ENCODE measurements at places on chromosomes 4 and X.

DNA sequence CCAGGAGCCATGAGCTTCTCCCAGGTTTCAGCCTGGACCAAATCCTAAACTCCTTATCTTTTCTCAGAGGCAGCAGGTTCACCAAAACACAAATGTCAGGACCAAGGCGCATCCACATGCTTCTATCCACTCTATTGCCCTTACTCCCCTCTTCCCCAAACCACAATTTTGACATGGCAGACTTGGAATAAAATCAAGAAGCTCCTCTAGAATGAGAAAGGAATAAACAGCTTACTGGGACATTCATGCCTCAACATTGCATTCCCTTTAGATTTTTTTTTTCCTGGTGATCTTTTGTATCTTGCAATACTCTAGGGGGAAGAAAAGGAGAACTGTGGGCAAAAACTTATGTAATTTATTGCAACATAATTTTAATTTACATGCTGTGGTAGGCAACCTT, 119.1 kb downstream of the TSPAN5 start:
- peak; percentile 26 for DNase-seq

DNA sequence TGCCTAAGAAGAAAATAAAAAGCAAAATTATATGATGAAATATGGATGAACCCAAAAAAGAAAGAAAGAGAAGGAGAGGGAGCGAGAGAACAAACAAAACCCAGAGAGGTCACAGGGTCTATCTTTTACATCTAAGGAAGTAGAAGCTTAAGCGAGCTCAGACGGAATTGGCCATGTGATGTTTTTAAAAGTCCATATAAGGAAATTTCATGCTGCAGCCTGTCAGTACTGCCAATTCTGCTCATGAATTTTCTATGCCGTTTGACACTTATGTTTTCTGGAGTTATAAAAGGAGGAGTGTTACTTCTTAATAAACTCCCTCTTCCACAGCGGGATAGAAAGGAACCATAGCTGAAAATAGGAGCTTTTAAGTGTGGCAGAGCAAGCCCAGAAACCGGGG, 32.9 kb upstream of the DCX start:
- peak; percentile 1 for DNase-seq

DNA sequence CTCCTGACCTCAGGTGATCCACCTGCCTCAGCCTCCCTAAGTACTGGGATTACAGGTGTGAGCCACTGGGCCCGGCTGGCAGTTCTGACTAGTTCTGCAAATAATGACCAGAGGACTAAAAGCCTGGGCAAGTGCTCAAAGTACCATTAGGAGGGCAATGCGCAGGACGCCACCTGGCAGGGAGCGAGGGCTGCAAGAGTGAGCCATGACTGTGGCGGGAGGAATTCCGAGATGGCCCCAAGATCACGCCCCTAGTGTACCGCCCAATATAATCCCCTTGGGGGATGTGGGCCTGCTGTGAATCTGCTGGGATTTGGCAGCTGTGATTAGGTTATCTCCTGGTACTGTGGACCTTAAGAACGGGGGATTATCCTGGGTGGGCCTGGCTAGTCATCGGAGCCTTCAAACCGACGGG, 26.2 kb upstream of the GPR78 start:
- no peak for DNase-seq

DNA sequence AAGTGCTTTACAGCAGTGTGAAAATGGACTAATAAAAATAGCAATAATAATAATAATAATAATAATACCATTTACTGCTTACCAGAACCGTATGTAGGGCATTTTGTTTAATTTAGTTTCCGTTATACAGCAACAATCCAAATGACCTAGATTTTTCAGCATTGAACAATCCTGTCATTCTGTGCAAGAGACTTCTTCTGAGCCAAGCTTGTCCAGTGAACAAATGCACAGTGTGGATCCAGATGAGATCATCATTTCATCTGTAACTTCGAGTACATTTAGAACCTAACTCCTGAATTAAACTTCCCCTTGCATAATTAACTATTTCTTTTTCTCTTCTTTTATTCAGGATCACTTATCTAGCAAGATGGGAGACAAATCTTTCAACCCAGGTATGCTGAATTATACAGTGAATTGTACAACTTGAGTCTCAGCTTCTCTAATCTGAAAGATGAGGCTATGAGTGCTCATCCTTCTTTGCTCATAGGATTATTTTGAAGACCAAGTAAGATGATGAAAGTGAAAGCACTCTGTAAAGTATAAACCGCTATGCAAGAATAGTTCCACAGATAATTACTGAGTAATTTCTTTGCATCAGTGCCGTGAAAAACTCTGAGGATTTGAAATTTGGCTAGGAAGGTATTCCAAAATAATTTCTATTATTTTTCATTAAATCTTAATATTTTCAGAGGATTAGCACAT, 6.6 kb downstream of the CLNK start:
- no peak for DNase-seq

GRCh38 chr4:155305619-155306018, 71.1 kb downstream of the MAP9 start:
- DNase-seq = no peak

GRCh38 chr4:89765966-89766365, 71.0 kb downstream of the SNCA start:
- no peak for DNase-seq

DNA sequence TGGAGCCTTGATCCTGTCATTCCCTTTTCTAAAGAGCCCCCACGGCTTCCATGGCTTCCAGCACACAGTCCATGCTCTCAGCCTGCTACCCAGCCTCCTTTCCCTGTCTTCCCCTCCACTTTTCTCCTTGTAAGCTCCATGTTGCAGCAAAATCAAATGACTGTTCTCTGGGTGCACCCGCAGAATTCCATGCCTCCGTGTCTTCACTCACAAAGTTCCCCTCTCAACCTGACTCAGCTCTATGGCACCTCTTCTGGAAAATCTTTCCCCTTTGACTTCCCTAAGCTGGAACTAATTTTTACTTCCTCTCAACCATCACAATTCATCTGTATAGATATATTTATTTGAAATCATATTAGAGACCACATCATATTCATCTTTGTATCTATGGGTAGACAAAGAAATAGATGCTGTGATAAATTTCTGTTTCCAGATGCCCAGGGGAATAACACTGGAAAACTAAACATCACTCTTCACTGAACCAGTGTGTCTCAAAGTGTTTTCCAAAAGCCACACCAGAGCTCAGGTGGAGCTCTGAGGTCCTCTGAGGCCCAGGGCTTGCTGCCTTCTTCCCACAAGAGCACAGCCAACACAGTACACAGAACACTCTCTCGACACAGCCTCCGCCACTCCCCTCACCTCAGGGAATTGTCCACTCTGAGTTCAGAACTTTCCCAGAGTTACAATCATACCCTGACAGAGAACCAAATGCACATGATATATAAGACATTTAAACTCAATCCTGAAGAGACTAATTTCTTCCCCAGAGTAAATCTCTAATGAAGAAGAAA, 3.3 kb downstream of the SETD7 start:
- DNase-seq = peak; percentile 27

- no peak for DNase-seq
Measured at GRCh38 chr4:179586460-179586859, 2144.2 kb upstream of the AGA start.

DNA sequence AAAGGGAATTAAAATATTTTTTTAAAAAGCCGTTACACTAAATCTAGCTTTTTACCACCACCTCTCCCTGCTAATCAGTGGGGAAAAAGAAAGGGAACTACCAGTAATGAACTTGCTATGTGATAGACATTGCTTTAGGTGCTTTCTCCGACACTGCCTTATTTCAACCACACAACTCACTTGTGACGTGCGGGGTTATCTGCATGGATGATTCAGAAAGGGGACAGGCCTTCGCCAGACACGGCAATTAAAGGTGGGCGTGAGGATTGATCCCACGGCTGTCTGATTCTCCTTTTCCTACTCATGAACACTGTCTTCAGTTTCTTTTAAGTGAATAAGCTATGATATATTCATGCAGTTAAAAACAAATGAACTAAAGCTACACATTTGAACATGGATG, 882 bp upstream of the CXCR3 start:
- no peak for DNase-seq

DNA sequence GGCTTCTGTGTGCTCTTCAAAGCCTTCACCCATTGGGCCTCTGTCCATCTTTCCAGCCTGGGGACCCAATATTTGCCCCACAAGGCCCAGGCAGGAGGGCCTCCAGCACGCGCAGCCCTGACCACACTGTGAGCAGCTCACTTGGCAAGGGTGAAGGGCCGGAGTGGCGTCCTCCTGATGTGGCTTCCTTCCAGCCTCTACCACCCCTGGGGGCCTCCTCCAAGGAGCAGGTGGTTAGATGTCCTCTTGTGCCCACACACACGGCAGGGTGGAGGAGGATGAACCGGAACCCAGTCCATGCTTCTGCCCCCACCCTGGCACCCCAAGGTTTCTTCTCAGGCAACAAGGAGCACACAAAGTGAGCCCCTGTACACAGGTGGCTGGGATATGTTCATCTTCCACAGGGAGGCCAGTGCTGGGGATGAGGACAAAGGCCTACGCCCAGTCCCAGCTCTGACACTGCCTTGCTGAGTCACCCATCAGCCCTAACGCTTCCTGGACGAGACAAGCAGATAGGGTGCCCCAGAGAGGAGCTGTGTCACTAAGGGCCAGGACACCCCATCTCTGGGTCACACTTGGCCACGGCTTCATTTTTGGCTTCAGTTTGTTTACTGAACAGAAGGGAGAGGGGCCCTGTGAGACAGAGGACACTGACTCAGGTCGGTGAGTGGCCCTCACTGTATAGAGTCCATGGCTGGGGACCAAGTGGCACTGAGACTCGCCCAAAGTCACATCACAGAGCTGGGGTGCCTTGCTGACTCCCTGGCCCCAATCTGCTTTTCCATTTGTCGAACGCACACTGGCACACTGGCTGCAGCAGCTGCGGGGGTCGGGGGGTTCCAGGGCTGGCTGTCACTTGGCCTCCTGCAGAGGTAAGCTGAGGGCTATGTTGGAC, 1.9 kb downstream of the UBL4A start:
- peak; percentile 17 for DNase-seq

GRCh38 chr4:182893047-182893446, 24.1 kb downstream of the DCTD start:
- no peak for DNase-seq

DNA sequence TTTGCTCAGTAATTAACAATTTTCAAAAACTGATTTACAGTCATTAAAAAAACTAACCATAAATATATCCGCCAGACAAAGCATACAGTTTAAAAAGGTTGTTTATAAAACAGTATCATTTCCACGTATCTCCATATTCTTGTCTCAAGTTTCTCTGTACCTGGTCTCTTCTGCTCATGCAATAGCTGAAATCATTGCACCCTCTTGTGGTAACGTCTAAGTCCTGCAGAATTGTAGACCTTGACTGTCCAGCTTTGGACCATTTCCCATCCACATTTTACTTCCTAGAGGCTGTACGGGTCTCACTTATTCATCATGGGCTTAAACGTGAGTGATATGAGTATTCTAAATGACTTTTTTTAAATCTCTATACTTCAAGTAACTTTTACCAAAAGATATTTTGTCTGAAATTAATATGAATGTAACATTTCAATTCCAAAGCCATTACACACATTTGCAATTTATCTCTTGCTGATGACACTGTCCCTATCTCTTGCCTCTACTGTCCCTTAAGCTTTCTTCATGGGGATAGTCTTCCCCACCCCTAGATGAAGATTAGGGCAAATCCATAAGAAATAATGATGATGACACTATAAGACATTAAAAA, 118.5 kb downstream of the BTC start:
- DNase-seq = peak; percentile 73

- peak; percentile 53 for DNase-seq
Measured at GRCh38 chr4:154485127-154485773, 6.3 kb downstream of the DCHS2 start.

GRCh38 chr4:5730993-5731990, 20.3 kb downstream of the EVC start:
- no peak for DNase-seq

DNA sequence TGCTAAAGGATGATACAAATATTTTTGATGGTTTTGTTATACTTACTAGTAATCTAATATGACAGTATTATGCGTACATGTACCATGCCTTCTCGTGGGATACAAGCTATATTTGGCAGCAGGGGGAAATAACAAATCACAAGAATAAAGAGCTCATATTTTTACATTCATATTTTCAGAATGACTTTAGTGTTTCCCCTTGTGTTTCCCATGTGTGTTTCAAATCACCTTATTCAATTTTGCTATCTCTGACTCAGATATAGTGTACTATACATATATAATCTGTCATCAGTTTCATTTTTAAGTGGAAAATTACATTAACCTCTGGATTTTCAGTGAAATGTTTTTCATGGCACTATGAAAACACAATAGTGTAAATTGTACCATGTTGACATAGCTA, 146.8 kb downstream of the RPA4 start:
- DNase-seq = no peak

GRCh38 chr4:40736910-40737309, 12.8 kb upstream of the NSUN7 start:
- DNase-seq = peak; percentile 71

GRCh38 chr4:85514783-85515182, 39.8 kb downstream of the ARHGAP24 start:
- no peak for DNase-seq

DNA sequence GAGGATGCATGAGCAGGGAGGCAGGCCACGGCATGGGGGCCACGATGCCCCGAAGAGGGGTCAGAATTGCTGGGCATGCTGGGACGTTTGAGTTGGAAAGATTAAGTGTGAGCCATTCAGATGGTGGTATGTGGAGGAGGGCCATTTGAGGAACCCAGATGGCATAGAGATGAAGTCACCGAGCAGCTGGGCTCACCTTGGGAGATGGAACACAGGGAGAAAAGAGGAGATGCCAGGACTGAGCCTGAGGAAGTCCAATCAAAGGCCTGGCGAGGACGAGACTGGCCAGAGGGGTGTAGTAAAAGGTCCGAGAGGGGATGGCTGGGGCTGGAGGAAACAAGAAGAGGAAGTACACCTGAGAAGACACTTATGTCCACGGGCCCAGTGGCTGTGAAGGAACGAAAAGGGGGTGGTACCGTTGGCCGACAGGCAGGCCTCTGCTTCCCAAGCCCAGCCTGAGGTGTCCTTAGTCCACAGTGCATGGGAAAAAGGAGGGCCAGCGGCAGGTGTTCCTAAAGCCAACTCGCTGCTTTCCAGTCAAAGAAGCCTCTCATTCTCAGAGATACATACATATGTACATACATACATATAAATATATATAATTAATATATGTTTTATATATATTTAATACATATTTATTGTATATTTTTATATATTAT, 54.6 kb upstream of the CLCN4 start:
- no peak for DNase-seq

- DNase-seq = no peak
Measured at GRCh38 chr4:126124818-126125217, 810.1 kb downstream of the FAT4 start.

DNA sequence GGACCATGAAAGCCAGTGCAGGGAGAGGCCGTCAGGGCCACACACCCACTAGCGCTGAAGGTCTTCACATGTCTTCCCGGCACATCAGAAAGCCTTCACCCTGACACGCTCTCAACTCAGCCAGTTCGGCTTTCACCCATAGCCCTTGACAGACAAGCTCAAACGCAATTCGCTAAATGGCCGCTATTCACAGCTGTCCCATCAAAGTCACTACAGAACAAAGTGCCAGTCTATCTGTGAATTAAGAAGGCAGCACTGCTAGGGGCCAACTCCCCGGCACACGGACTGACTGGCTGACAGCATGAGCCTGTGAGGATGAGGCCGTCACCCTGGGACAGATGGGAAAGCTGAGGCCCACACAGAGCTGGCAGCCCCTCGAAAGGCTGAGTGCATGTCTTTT, 45.7 kb downstream of the ACOX3 start:
- no peak for DNase-seq

Measured in suppressor macrophage (primary cell).